ENCODE measurements at places on chromosomes 2 and 18.

DNA sequence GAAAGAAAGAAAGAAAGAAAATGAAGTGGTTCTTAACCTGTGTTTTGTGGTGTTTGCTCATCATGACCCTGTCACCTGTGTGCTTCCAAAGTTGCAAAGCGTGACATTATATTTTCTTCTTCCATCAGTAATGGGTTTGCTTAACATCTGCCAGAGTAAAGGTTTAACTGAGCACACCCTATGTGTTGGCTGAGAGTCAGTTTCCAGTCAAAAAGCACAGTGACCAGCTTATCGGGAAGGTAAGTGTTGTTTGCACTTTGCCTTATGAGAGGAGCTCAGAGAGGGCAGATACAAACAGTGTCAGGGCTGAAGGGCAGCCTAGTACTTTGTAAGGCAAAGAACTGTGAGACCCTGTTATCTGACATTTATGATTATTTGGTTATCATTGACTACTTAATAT, 406.2 kb upstream of the CWC22 start:
- no peak for DNase-seq

- DNase-seq, result no peak
These were observed 3.7 kb downstream of the MTX2 start for GRCh38 chr2:176272870-176273459.

DNA sequence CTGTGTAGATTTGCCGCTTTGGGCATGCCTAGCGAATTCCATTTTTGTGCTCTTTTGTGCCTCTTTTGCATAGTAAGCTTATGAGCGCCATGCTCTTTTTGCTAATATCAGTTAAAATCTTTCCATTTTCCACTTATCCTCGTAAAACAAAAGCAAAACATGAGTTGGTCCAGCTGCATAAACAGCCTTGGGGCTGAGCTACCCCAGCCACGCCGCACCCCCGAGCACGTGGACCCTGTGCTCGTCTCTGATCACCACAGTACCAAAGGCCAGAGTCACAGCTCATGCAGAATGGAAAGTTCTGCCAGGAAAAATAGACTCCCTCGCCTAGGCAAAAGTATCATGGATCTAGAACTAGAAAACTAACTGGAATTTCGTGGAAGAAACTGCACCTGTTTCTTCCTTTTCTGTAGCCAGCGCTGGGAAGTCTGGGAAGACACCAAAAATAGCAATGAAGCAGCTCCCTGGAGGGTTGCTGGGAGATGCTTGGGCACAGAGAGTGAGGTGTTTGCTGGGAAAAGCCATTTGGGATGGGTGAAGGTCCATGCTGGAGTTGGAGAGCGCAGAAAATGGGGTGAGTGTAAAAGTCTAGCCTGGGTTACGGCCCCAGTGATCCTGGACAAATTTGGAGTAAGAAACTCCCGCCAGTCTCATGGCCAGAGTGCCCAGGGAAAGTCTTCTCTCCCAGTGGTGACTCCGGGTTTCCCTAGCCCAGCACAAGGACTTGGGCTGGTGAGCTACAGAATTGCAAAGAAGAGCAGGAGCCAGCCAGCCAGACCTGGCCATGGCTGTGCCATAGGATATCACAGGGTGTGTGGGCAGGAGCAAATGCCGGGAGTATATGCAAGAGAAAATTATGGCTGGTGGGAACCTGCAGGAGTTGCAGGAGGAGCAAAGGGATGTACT, 218.4 kb downstream of the GBX2 start:
- DNase-seq, result no peak

DNA sequence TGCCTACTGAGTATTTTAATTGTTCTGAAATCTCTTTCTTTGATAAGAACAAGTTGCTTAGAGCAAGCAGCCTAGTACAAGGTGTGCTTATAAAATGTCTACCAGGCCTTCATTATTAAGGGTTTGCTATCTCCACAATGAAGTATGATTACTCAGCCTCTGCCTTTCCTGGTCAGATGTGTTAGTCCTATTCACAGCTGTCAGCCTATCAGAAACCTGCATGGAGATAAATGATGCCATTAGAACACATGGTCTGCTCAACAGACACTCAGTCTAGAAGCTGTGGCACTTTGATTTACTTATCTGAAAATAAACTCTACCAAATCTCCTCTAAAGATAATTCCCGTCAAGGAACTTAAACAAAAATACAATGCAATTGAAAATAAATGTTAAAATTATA, 448.7 kb downstream of the ERBB4 start:
- no peak for DNase-seq

DNA sequence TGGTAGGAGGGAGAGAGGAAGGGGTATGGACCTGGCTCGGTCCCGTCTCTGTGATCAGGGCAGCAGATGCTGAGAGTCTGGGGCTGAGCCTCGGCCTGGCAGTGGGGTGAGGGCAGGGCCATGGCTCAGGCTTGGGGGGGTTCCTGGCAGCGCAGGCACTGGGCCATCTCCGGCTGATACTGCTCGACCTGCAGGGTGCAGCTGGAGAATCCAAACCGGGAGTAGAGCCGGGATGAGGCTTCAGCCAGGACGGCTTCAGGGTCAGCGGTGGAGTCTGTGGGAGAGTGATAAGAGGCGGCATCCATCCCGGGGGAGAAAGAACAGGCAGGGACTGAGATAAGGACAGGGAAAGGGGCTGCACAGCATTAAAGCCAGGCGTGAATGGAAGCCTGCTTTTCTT, 7.7 kb downstream of the SLC30A3 start:
- no peak for DNase-seq

DNA sequence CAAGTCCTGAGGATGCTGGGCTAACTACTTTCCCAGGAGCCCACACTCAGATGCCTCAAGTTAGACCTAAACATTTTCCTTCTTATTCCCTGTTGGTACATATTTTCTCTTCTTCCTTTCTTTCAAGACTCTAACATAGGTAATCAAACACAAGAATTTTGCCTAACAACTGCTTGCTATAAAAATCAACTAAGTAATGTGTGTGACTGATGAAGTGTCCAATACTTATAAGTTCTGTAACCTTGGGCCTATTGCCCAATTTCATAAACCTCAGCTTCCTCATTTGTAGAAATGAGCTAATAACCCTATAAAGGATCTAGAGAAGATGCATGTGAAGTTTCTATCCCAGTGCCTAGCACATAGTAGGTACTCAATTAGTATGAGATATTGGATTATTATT, 31.6 kb upstream of the PIK3C3 start:
- no peak for DNase-seq

DNA sequence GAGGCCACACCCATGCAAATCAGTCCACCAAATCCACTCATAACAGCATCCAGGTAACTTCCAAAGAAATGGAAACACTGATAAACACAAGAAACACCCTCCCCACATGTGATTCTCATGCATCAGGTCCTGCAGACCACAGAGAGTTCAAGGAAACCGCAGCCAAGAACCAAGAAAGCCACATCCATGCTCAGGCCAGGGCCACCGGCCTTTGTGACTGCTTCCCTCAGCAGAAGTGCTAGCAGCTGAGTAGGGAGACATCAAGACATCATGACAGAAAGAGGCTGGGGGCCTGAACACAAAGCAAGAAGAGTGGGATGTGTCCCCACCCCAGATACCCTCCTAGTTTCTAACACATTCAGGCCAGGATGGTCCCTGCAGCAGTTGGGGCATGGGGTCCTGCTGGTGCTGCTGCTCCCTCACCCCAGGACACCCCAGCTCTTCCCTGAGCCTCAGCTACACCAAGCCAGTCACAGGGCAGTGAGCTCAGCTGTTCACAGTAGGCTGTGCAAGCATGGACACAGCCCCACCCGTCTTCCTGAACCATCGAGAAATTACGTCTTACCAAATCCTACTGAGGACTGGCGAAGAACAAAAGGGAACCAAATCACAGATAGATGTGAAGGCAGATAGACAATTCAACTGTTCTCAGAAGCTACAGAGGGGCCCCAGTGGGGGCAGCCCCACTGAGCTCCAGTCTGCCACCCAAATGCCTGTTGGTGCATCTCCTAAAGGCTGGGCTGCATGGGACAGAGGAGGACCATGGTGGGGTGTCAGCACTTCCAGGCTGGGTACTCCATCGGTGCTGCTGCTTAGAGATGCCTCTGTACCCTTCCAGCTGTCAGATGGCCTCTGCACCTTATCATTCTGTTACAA, 60.9 kb downstream of the HDAC4 start:
- no peak for DNase-seq

GRCh38 chr2:152376385-152376784, 41.4 kb downstream of the FMNL2 start:
- no peak for DNase-seq

- DNase-seq, result no peak
These were observed 25.4 kb upstream of the HS6ST1 start for GRCh38 chr2:128344101-128344500.

GRCh38 chr18:55523001-55523400, 65.0 kb downstream of the TCF4 start:
- DNase-seq, result no peak

DNA sequence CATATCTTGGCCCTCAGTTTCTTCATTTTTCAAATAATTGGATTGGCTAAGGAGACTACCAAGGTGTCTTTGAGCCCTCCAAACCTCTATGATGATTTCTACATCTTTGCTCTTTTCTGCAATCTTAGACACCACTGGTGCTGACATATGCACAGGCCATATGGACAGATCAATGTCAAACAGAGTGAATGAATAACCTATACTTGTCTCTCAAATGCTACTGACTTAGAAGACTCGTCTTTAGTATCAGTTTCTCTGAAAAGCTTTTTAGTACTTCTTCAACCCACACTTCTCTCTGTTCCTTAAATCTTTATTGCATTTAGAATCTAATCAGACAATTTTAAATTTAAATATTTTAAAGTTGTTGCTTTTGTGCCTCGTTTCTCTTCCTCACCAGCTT, 258.2 kb downstream of the LTBP1 start:
- DNase-seq, result no peak

DNA sequence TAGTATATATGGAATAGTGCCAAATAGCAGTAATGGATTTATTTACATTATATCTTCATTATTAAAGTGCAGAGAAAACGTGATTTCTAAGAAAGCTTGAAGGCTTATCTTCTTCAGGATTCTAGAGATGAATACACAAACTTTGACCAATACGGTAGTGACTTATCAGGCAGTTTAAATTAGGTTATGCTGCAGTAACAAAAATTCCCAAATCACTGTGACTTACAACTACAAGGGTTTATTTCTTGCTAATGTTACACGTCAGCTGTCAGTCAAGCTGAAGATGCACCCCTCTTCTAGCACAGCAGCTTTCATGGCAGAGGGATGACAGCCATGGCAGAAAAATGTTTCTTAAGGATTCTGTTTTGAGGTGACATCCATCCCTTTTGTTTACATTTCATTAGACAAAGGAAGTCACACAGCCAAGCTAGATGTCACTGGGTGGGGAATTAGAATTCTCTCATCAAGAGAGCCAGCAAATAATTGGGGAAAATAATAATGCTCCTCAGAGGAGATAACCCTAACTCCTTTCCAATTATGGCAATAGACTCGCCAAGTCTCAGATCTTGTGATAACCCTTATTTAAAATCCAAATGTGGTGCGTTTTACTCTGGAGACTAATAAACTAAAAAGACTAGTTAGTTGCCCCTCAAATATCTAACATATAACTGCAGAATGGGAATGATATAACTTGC, 268.3 kb upstream of the CYP26B1 start:
- no peak for DNase-seq

GRCh38 chr2:218802386-218802994, 20.5 kb downstream of the CYP27A1 start:
- no peak for DNase-seq

GRCh38 chr2:124035001-124035400, 9.9 kb downstream of the CNTNAP5 start:
- DNase-seq, result no peak

- no peak for DNase-seq
These were observed 77.1 kb upstream of the CHRNA1 start for GRCh38 chr2:174841350-174841749.

- DNase-seq, result no peak
These were observed 184.6 kb downstream of the ST6GAL2 start for GRCh38 chr2:106701203-106702022.

DNA sequence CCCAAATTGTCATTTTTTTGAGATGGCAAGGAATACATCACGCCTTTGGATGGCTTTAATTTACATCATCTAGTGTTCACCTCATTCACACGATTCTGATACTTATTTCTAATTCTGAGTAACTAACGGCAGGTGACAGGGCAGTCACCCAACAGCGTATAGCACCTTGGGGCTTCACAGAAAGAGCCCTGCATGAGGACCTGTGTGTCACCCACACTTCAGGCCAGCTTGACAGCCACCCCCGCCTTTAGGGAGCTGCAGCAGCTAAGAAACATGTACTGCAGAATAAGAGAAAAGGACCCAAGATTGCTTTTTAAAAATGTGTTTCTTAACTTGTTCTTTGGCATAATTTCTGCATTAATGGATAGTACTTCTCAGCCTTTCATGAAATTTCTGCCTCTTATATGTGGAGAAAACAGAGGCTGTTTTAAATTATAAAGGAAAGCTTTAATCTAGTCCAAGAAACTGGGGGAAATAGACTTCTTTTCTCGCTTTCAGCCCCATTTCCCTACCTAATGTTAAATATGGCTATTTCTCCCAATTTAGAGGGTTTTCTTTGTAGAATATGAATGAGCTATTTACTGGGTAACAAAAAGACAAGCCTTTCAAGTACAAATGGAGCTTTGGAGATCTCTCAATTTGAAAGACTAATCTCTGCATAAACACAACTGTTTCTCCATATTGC, 245.1 kb downstream of the LDLRAD4 start:
- DNase-seq, result no peak

GRCh38 chr2:112195950-112196349, 57.8 kb downstream of the FBLN7 start:
- no peak for DNase-seq

GRCh38 chr2:238589591-238590460, 163.1 kb downstream of the ASB1 start:
- DNase-seq, result no peak

DNA sequence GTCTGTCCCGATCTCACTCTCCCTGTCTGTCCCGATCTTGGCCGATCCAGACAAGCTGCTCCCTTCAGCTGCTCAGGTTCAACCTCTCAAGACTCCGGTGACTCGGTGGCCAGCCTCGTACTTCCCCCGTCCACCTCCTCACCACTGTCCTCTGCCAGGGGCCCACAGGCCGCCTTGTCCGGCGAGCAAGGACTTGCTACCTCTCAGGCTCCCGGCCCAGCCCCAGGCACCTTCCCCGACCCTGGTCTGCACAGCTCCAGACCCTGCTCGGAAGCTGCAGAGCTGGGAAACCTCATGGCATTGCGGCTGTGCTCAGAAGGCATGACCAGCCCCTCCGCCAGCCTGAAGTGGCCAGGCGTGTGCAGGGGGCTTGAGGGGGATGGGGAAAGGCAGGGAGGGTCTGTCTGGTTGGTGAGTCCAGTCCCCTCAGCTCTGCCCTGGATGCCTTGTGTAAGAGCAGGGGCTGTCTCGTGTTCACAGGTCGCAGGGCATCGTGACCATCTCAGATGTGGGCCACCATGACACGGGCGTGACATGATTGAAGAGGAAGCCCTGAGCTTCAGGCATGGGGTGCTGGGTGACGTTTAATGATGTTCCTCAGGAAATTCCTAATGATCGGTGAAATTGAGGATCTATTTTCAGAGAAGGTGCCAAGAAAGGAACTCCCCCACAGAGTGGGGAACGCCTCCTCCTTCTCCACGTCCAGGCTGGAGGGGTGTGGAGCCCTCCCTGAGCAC, 121.2 kb upstream of the CTDP1 start:
- no peak for DNase-seq

Measured in nucleus accumbens (tissue), 56 donors.